Activated T-helper 1 cell treated with anti-CD3 and anti-CD28 coated beads, Interleukin-2, amount 50 U/mL, for 16 hours (primary cell): ENCODE measurements at places on chromosomes 3 and 15.

- DNase-seq: no peak
Observed at GRCh38 chr3:37229740-37230139, 55.4 kb upstream of the LRRFIP2 start.

- DNase-seq: no peak
Observed at GRCh38 chr15:89391685-89392257, 57.1 kb upstream of the POLG start.

DNA sequence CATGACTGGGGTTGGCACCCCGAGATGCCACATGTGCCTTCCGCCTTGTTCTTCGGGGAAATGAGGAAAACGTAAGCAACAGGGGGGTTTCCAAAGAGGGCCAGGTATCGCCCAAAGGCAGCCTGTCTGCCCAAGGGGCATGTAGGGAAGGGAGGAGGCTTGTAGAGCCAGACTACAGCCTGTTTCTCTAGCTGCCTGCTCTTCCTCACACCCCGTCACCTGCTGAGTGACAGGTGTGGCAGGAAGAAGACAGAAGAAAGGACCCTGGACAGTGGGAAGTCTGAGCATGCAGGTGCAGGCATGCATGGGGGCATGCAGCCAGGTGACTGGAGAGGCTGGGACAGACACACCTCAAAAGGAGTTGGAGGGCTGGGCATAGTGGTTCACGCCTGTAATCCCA lies 9.8 kb downstream of the PLA2G4E start:
- DNase-seq: no peak

DNA sequence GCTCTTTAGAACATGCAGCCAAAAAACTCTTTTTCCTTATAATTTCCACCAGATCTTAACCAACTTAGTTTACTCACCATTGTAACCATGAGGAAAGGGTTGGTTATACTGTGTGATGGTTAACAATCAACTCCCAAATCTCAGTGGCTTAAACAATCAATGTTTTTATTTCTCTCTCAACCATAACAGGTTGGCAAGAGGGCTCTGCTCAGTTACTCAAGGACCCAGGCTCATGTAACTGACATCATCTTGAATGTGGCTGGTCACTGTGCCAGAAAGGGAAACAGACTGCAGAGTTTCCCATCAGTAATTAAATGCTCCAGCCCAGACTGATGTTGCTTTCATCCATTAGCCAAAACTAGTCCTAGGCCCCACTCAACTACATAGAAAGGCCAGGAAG lies 69.0 kb downstream of the ANKRD28 start:
- no peak for DNase-seq

DNA sequence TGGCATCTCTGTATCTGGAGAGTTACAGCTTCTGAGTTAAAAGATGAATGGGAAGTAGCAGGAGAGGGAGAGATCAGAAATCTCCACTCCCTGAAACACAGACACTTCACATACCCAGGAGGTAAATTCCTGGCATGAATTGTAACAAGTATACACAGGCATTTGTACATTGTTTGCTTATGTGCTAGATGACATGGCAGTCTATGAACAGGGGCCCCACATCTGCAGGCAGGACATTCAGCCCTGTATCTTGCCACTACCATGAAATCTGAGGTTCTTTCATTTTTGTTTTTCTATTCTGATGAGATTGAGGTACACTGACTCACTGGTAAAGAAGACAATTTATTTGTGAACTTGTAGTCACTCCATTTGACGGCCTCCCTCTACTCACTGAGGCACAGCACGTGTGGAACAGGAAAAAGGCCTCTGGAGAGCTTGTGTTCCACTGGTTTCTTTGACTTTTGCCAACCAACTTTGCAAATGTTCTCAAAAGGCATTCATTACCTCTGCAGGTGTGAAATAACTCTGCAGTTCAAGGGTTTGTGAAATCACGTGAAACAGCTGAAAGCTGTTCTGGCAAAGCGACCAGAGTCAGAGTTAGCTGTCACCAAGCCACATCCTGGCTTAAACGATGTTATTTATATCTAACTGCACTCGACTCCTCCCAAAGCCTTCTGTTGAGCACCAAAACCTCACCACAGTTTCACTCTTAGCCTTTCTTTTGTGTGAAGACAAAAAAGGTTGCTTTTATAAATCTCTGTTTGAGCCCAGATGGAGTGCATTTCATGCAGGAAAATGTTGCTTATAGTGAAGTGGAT lies 401.3 kb upstream of the CFAP20DC start:
- peak; percentile 25 for DNase-seq

DNA sequence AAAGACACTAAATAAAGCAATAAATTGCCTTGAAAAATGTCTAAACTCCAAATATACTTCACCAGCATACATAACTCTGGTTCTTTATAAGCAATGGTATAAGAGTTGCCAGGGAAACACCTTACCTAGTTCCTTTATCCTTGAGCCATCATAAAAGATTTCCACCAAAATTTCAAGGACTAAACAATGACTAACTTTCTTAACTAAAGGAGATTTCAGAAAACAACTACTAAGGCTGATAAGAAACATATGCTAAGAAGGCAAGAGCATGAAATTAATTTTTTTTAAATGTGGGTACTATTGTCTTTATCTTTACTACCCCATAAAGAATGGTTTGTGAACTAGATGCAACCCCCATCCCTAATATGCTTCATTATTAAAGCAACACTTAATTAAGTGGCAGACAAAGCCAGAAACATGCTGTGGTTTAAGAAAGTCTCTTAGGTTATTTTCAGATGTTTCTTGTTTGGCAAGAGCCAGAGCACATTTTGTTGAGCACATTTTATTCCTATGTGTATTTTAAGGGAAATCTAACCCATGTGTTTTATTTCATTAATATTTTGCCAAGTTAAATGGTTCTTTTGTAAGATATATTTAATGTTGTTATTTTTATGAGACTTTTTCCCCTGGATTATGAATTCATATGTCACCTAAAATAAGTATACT lies 17.4 kb upstream of the VEPH1 start:
- DNase-seq: no peak
